H9 (cell line): ENCODE measurements at places on chromosomes 4 and X. TPM values are rescaled to one million over a fixed set of nuclear protein-coding genes. Genes with fewer than 3 reads are reported as not detected.

PNMA3 gene
- total RNA-seq = 9.1 and 9.4 TPM in 2 replicates

PAK3 gene
- total RNA-seq = 7.5 and 7.8 TPM in 2 replicates

AMTN gene
- total RNA-seq = not detected in 2 replicates

APLN gene
- 0.18 and 0.24 TPM in 2 replicates for total RNA-seq

IL1RAPL1 gene
- total RNA-seq = 0.31 and 0.33 TPM in 2 replicates

CT45A1 gene
- not detected in 2 replicates for total RNA-seq

GRCh38 chrX:132614297-132614696 lies 125.5 kb upstream of the MBNL3 start:
- DNase-seq = peak; percentile 35

GRCh38 chr4:60134099-60134498 lies 1066.0 kb upstream of the ADGRL3 start:
- no peak for DNase-seq
